ENCODE measurements at places on chromosomes 16 and 17. TPM values are rescaled to one million over a fixed set of nuclear protein-coding genes. Genes with fewer than 3 reads are reported as not detected.

Gene FBXL20
- total RNA-seq: 18.8 TPM

DNA sequence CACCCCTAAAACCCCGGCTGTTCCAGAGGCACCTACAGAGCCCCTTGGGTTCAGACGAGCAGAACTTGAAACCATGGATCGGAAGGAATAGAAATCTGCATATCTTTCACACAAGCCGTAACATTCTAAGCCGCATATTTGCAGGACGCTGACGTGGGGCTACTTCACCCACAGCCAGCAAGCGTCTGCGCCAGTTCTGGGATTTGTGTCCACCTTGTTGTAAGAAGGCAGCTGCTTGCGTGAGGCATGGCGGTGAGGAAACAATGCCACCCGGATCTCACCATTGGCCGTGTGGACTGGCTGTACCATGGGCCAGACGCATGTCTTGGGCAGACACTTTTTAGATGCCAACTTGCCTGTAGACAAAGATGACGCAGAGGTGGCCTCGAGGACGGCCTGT is 34.5 kb downstream of the TNFRSF13B start:
- H3K36me3 ChIP-seq: no peaks in the 10 kb centered on the region
- no peak overlapping the region for H3K4me3 ChIP-seq
- H3K27ac ChIP-seq: no peak overlapping the region
- DNase-seq: no peak
- peaks cover 4% of the 10 kb centered on the region for H3K27me3 ChIP-seq

Gene HEATR9
- 0.16 TPM for total RNA-seq

Gene CD300LB
- total RNA-seq: not detected

Gene APOBR
- total RNA-seq: 7.7 TPM

GRCh38 chr16:10889855-10890254 is 12.9 kb downstream of the CIITA start:
- no peak overlapping the region for H3K27ac ChIP-seq
- H3K4me1 ChIP-seq: peaks cover 4% of the 10 kb centered on the region
- no peak for DNase-seq
- H3K36me3 ChIP-seq: peaks cover 7% of the 10 kb centered on the region

DNA sequence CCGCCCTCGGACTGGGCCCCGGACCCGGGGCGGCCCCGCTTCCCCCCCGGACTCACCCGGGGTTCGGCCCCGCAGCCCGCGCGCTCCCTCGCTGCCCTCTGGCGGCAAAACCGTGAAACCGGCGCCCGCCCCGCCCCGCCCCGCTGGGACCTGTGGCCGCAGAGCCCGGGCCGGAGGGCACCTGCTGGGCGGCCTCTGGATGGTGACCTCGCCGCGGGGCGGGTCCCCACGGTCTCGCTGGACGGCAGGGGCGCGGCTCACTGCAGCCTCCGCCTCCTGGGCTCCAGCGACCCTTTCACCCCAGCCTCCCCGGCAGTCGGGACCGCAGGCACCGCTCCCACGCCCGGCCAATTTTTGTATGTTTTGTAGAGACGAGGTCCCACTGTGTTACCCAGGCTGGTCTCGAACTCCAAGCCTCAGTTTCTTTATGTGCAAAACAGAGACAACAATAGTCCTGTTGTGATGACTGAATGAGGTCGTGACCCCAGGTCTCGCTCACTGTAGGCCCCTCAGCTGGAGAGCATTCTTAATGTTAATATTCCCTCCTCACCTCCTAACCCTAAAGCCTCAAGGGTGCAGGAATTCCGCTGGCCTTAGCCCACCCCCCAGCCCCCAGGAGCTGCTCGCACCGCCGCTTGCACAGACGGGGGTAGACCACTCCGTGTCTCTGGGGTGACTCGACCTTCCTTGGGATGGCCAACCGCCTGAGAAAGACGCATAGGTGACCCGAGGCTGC is 33.7 kb upstream of the RPH3AL start:
- H3K36me3 ChIP-seq: no peaks in the 10 kb centered on the region
- peak; percentile 55 for DNase-seq
- peaks cover 31% of the 10 kb centered on the region for H3K27me3 ChIP-seq
- peak overlapping the region; percentile 79 for H3K4me3 ChIP-seq
- peaks cover 13% of the 10 kb centered on the region for H3K4me1 ChIP-seq
- H3K27ac ChIP-seq: no peak overlapping the region

DNA sequence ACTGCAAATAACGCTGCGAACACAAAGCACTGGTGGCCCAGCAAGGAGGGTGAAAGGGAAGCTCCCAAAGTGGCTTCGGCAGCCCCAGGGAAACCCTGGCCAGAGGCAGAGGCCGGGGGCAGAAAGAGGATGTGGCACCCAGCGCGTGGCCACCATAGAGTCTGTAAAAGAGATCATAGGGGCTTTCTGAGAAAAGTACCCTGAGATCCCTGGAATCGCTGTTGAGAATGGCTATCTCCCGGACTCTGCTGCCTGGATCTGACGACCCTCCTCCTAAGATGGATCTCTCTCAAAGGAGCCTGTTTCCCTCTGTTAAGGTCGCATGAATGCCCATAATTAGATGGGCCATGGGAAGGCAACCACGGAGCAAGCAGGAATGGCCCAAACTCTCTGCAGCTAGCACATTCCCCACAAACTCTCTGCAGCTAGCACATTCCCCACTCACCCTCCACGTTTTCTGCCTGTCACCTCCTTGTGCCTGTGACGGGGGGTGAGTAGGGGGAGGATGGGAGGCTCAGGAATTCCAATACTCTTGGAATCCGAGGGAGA is 364.4 kb downstream of the XYLT1 start:
- no peak overlapping the region for H3K27ac ChIP-seq
- H3K4me1 ChIP-seq: peaks cover 3% of the 10 kb centered on the region
- no peak overlapping the region for H3K4me3 ChIP-seq

DNA sequence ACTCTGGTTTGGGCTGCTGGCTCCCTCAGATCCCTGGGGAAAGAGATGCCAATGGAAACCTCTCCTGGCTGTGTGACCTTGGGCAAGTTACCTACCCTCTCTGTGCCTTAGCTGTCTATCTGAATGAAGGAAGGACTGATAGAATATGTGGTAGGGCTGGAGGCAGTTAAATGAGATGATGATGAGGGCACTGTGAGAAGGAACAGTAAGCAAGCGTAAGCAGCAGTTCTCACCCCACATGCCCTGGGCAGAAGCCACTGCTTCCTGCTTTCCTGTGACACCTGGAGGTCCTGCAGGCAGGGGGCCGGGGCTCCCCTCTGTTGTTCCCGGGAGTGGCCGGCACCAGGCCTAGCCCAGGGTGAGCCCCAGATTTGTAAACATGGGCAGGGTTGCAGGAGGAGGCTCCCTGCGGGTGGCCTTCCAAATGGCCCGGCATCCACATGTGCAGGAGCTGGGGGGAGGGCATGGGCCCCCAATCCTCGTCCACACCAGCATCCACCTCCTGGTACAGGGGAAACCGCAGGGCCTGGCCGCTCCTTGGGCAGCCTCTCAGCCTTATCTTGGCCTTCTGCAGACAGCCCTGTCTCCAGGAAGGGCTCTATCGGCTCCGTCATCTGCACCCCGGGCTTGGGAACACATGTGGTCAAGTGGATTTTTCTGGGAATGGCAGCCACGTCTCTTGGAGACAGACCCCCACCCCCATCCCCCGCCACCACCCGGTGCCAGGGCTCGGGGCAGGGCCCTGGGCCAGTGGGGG is 235.6 kb upstream of the GSE1 start:
- H3K4me1 ChIP-seq: peaks cover 5% of the 10 kb centered on the region
- no peak overlapping the region for H3K27ac ChIP-seq
- no peaks in the 10 kb centered on the region for H3K27me3 ChIP-seq
- no peak overlapping the region for H3K4me3 ChIP-seq
- H3K36me3 ChIP-seq: no peaks in the 10 kb centered on the region

Gene B3GNT9
- 5.0 TPM for total RNA-seq

DNA sequence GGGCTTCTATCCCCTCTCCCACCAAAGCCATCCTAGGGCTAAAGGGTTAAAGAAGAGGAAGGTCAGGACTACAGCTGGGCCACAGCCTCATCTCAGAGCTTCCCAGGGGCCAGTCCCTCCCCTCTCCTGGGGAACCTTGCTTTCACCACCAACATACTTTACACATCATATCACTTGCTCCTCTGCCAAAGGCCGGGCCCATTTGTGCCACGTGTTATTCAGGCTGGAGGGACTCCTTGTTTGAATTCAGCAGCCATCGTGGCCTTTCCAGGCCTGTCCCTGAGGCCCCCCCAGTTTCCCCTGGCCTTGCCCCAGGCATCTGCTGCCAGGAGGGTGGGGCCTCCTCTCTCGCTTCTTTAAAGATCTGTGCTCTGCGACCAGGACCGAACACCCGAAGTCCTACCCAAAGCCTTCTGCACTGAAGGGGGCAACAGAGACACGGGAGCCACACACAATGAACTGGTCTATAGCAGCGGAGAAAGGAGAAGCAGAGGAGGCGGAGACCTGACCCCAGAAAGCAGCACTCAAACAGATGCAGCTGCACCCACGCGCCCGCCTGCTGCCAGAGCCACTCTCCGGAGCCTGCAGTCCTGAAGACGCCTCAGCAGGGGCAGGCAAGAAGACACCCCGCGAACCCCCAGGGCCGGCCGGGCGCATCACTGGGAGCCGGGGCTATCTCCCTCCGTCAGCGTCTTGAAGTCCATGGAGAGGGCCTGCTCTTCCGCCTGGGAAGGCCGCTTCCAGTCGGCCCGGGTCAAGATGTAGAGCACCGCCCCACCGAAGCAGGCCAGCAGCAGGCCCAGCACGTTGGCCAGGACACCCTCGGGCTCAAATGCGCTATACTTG is 12.1 kb downstream of the CYB561 start:
- H3K27ac ChIP-seq: no peak overlapping the region
- H3K4me3 ChIP-seq: no peak overlapping the region
- peaks cover 9% of the 10 kb centered on the region for H3K4me1 ChIP-seq
- H3K36me3 ChIP-seq: no peaks in the 10 kb centered on the region

Gene NETO2
- 6.2 TPM for total RNA-seq

Gene TBX2
- total RNA-seq: 0.14 TPM

Gene SAT2
- total RNA-seq: 27.9 TPM

Gene TBC1D3K
- not detected for total RNA-seq

DNA sequence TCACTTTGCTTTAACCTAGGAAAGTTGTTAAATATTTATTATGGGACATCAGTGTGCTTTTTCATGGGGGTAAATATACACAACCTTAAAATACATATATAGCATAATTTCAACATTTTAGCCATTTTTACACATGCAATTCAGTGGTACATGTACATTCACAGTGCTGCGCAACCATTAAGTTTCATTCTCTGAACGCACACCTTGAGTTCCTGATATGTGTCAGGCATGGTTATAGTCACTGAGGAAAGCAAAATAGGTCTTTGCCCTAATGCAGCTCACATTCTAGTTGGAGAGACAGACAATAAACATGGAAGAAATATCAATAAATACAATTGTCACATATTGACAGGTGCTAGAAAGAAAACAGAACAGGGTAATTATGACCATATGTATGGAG is 12.8 kb upstream of the CNEP1R1 start:
- no peaks in the 10 kb centered on the region for H3K36me3 ChIP-seq
- H3K27me3 ChIP-seq: peaks cover 5% of the 10 kb centered on the region
- H3K4me3 ChIP-seq: no peak overlapping the region

DNA sequence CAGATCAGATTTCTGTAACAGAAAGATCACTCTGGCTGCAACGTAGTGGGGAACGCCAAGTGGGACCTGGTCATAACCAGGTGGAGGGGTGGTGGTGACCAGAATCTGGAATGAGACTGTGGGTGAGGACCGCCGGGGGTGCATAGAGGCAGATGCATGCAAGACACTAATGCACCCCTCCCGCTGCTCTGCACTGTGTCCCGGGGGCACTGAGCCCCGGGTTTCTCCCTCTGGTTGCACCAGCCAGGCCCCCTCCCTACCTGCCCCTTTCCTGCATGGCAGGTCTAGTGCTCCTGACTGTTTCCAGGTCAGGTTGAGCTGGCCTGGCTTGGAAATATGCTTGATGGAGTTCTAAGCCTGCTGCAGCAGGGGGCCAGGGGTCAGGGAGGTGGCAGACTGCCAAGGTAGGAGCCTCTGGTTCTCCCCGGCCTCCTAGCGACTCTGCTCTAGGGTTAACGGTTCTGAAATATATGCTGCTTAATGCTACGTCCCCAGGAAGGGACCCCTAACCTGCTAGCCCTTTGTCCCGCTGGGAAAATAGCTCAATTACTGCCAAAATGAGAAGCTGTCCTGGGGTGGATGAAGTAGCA is 94.3 kb downstream of the SDK2 start:
- no peaks in the 10 kb centered on the region for H3K36me3 ChIP-seq
- no peaks in the 10 kb centered on the region for H3K27me3 ChIP-seq
- H3K4me3 ChIP-seq: no peak overlapping the region
- H3K4me1 ChIP-seq: no peaks in the 10 kb centered on the region
- no peak for DNase-seq

- H3K36me3 ChIP-seq: peaks cover 27% of the 10 kb centered on the region
- no peak overlapping the region for H3K27ac ChIP-seq
- no peak overlapping the region for H3K4me3 ChIP-seq
- no peaks in the 10 kb centered on the region for H3K27me3 ChIP-seq
- DNase-seq: no peak
- H3K4me1 ChIP-seq: peaks cover 22% of the 10 kb centered on the region
Measured at GRCh38 chr16:24135624-24136565, 120.2 kb upstream of the CACNG3 start.

DNA sequence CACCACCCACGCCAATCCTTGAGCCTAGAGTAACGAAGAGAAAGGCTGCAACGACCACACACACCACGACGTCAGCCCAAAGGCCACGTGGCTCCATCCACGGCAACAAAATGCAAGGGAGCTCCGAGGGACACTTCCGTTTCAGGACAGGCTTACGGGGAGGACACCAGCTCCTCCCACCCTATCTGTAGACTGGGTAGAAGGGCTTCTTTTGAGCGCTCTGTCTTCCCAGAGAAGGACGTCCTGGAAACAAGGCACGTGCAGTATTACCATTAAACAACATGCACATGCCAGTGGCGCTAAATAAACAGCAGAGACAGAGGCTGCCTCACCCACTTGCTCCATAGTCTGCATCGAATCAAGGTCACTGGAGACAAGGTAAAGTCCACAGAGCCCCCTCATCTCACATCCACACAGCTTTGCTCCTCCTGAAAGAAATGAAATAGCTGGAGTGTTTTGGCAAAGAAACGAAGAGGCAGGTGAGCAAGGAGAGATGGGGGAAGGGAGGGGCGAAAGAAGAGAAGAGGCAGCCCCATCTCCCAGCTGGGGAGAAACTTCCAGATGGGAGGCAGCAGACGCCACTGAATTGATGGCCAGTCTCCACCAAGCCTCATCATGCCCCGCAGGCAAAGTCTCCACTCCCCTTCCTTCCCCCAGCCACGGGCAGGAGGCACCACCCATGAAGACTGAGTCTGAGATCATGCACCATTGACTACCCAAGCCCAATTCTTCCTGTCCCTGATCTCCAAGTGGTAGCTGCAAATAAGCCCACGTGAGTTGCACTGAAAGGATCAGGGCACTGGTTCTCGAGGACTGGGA is 24.0 kb downstream of the ZFHX3 start:
- no peaks in the 10 kb centered on the region for H3K36me3 ChIP-seq
- H3K27me3 ChIP-seq: no peaks in the 10 kb centered on the region
- no peak overlapping the region for H3K27ac ChIP-seq
- no peaks in the 10 kb centered on the region for H3K4me1 ChIP-seq

DNA sequence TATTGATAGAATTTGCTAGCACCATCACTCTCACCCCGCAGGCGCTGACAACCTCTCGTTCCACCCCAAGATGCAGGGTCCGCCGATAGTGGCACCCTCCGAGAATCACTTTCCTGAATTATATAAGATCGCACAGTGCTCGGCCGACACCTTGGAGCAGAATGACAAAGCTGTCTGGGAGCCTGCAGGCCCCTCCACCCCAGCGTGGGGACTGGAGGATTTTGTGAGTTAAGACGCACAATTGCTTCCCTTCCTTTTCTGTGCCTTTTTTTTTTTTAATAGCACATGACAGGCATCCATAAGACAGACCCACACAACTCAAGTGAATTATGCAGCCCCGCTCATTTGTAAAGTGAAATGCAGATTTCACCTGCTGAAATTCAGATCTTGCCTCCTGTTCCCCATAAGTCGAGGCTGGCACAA is 155.3 kb downstream of the C16orf78 start:
- no peak overlapping the region for H3K27ac ChIP-seq
- DNase-seq: no peak
- no peak overlapping the region for H3K4me3 ChIP-seq
- no peaks in the 10 kb centered on the region for H3K4me1 ChIP-seq
- no peaks in the 10 kb centered on the region for H3K36me3 ChIP-seq
- no peaks in the 10 kb centered on the region for H3K27me3 ChIP-seq

Measured in activated T-helper 2 cell treated with anti-CD3 and anti-CD28 coated beads, Interferon-gamma antibody, Interleukin-2, Interleukin-4, amounts not matched to agents 10 μg/mL and 5 μg/mL and 100 μg/mL, durations not matched to agents 14 hours and 24 hours and 36 hours (primary cell).